ENCODE measurements at places on chromosomes 4 and X.

- DNase-seq = no peak
These were observed 242.4 kb downstream of the NDST4 start for GRCh38 chr4:114870987-114871386.

- DNase-seq = no peak
These were observed 9.6 kb upstream of the MAGEA8 start for GRCh38 chrX:149871433-149871832.

DNA sequence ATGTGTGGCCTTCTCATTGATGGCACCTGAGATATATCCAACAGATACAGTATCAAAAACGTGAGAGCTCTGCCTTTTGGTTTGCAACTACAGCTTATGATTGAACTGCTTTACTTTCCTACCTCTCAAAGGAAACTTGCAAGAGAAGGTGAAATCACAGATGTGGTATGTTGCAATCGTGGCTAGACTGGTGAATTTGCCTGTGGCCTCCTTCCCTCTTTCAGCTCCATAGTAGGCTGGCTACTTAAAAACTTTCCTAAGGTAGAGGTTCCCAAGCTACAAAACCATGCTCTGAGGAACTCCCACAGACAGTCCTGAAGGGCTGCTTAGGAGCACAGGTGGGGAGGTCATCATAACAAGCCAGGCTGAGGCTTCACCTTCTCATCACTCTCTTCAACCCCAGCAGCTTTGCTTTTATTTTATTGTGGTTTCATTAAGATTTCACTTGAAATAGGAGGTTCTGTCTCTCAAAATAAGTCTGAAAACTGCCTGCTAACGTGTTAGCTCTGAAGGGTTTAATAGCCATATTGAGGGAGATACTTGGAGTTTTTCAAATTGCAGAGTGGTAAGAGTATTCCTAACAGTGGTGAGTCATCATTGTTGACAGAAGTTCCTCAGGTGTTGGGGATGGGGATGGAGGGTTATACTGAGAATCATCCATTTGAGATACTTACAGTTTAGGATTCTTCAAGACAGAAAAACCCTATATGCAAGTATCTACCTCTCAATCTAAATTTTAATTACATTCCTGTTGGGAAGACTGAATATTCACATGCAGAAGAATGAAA lies 93.5 kb upstream of the UCP1 start:
- no peak for DNase-seq

DNA sequence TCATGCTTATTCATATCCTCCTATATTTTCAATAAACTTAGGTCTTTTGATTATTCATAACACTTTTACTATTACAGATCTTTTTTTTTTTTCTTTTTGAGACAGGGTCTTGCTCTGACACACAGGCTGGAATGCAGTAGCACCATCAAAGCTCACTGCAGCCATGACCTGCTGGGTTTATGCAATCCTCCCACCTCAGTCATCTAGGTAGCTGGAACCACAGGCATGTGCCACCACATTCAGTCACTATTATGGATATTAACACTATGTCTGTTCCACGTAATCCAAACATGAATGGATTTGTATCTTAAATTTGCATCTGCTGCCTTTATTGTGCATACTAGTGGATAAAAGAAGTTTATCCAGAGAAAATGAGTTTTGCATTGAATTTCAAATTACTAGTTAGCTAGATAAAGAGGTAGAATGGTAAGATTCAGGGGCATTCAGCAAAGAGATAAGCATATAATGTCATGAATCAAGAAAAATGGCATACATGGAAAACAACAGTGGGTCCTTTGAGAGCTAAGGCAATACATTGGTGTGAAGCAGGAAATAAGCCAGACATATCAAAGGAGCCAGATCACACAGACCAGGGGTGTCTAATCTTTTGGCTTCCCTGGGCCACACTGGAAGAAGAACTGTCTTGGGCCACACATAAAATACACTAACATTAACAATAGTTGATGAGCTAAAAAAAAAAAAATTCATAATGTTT lies 13.9 kb downstream of the ANAPC10 start:
- DNase-seq = no peak

All from effector memory CD4-positive, alpha-beta T cell (primary cell).